Mesothelial cell of epicardium (in vitro differentiated cells): ENCODE measurements at places on chromosomes 2 and 18. TPM values are rescaled to one million over a fixed set of nuclear protein-coding genes. Genes with fewer than 3 reads are reported as not detected.

C2orf78 gene
- not detected in 3 replicates for total RNA-seq

ABCG8 gene
- total RNA-seq, result not detected in 3 replicates

GCKR gene
- not detected in 3 replicates for total RNA-seq

- no peak for DNase-seq
Measured at GRCh38 chr2:171483793-171484192, 38.5 kb upstream of the CYBRD1 start.

- DNase-seq, result no peak
Measured at GRCh38 chr2:238975408-238975807, 127.5 kb downstream of the TWIST2 start.
